Thyroid gland (tissue), 4 donors: ENCODE measurements at places on chromosomes 1 and 21. TPM values are rescaled to one million over a fixed set of nuclear protein-coding genes. Genes with fewer than 3 reads are reported as not detected.

GRCh38 chr1:160636076-160636475 lies 10.8 kb downstream of the SLAMF1 start:
- H3K27ac ChIP-seq, result no peak overlapping the region
- no peaks in the 10 kb centered on the region for H3K4me1 ChIP-seq
- H3K36me3 ChIP-seq, result no peaks in the 10 kb centered on the region
- H3K27me3 ChIP-seq, result no peaks in the 10 kb centered on the region

- no peak overlapping the region for H3K27ac ChIP-seq
- H3K4me1 ChIP-seq, result no peaks in the 10 kb centered on the region
- H3K27me3 ChIP-seq, result no peaks in the 10 kb centered on the region
- H3K36me3 ChIP-seq, result no peaks in the 10 kb centered on the region
Observed at GRCh38 chr21:35777081-35777480, 283.2 kb downstream of the SETD4 start.

The HES3 gene
- total RNA-seq, result not detected

GRCh38 chr1:226820941-226821718 lies 49.3 kb upstream of the PSEN2 start:
- H3K27me3 ChIP-seq, result no peaks in the 10 kb centered on the region
- peak overlapping the region; percentile 64 for H3K27ac ChIP-seq
- no peaks in the 10 kb centered on the region for H3K36me3 ChIP-seq
- no peak overlapping the region for H3K4me3 ChIP-seq

- DNase-seq, result no peak
- no peak overlapping the region for H3K4me3 ChIP-seq
- no peak overlapping the region for H3K27ac ChIP-seq
- H3K27me3 ChIP-seq, result no peaks in the 10 kb centered on the region
- H3K36me3 ChIP-seq, result no peaks in the 10 kb centered on the region
Observed at GRCh38 chr1:183198463-183198862, 12.4 kb downstream of the LAMC2 start.

The ACTL8 gene
- not detected for total RNA-seq

DNA sequence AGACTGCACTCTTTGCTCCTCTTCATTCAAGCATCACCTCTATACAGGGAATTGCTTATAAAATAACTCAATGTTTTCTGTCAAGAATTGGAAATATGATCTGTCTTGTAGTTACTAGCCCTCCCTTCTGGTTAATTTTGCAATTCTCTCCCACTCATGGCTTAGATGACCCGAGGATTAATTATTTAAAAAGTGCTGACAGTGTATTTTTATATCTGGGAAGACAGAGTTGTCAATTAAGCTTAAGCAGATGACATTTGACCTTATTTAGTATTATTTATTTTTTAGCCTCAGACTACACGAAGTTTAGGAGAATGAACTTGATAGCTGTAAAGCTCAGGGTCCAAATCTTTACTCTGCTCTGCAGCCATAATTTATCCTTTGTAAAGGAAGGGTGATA lies 538.5 kb downstream of the NEGR1 start:
- no peaks in the 10 kb centered on the region for H3K4me1 ChIP-seq
- no peaks in the 10 kb centered on the region for H3K36me3 ChIP-seq
- no peak for DNase-seq
- no peaks in the 10 kb centered on the region for H3K27me3 ChIP-seq
- no peak overlapping the region for H3K27ac ChIP-seq
- no peak overlapping the region for H3K4me3 ChIP-seq

- no peak for DNase-seq
- no peaks in the 10 kb centered on the region for H3K27me3 ChIP-seq
- H3K4me3 ChIP-seq, result no peak overlapping the region
- H3K4me1 ChIP-seq, result peaks cover 20% of the 10 kb centered on the region
- peak overlapping the region; percentile 20 for H3K27ac ChIP-seq
- no peaks in the 10 kb centered on the region for H3K36me3 ChIP-seq
Observed at GRCh38 chr1:178096421-178096820, 2.5 kb downstream of the RASAL2 start.

DNA sequence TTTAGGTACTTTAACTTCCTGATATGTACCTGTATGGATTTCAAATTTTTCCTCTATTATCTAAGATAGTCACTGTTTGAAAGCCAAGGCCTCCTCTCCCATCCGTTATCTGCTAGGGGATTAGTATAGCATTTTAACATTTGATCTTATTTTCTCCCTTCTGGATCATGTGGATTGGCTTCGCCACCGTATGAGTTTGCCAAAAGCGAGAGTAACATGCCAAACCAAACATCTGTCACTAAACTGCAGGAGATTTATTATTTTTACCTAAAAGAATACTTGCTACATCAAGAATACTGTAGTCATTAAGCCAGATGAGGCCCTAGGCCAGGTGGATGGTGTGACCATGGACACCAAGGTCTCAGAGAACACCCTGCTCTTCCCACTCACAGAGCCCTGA lies 28.5 kb upstream of the EEIG2 start:
- no peak overlapping the region for H3K4me3 ChIP-seq
- no peak overlapping the region for H3K27ac ChIP-seq
- DNase-seq, result no peak

DNA sequence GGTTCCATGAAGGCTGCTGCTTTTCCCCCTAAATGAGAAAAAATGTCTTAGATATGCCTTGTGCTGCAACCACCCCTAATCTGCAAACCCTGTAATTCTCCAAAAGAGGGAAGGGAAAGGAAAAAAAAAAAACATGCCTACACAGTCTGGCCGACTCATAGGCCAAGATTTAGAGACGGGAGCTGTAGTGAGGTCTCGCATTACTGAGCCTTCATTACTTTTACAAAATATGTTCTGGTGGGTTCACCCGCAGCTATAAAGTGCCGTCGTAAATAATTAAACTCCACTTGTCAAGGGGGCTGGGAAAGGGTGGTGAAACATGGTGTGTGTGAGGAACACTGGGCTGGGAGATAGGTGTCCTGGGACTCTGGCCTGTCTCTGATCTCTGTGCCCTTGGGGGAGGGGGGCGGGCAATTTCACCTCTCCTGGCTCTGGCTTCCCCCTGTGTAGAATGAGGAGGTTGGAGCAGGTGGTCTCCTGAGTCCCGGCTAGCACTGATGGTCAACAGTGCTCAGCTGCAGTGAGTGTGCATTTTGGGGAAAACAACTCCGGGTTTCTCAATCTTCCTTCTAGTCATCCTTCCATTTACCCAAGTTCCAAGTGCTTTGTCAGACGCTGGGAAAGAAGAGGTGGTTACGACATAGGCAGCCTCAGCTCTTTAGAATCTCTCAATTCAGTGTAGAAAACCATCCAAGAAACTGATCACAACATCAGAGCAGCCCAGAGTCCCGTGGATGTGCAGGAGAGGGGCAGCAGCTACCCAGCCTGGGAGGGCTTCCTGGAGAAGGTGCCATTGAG lies 82.3 kb downstream of the ACTL8 start:
- no peak overlapping the region for H3K4me3 ChIP-seq
- no peak overlapping the region for H3K27ac ChIP-seq
- H3K36me3 ChIP-seq, result no peaks in the 10 kb centered on the region
- H3K4me1 ChIP-seq, result no peaks in the 10 kb centered on the region

GRCh38 chr1:218664385-218665170 lies 319.4 kb downstream of the TGFB2 start:
- H3K4me3 ChIP-seq, result no peak overlapping the region
- H3K4me1 ChIP-seq, result no peaks in the 10 kb centered on the region
- no peaks in the 10 kb centered on the region for H3K27me3 ChIP-seq
- DNase-seq, result no peak
- no peak overlapping the region for H3K27ac ChIP-seq

- peak overlapping the region; percentile 5 for H3K4me3 ChIP-seq
- H3K27me3 ChIP-seq, result no peaks in the 10 kb centered on the region
- peak overlapping the region; percentile 83 for H3K27ac ChIP-seq
- peaks cover 53% of the 10 kb centered on the region for H3K4me1 ChIP-seq
- peaks cover 10% of the 10 kb centered on the region for H3K36me3 ChIP-seq
- peak; percentile 60 for DNase-seq
Observed at GRCh38 chr1:154955039-154955717, 721 bp downstream of the PBXIP1 start.

- no peaks in the 10 kb centered on the region for H3K27me3 ChIP-seq
- peaks cover 8% of the 10 kb centered on the region for H3K4me1 ChIP-seq
- no peak for DNase-seq
- H3K27ac ChIP-seq, result peak overlapping the region; percentile 79
Observed at GRCh38 chr1:161185732-161186311, 8.5 kb upstream of the B4GALT3 start.

The ANGPTL7 gene
- total RNA-seq, result 0.38 TPM

DNA sequence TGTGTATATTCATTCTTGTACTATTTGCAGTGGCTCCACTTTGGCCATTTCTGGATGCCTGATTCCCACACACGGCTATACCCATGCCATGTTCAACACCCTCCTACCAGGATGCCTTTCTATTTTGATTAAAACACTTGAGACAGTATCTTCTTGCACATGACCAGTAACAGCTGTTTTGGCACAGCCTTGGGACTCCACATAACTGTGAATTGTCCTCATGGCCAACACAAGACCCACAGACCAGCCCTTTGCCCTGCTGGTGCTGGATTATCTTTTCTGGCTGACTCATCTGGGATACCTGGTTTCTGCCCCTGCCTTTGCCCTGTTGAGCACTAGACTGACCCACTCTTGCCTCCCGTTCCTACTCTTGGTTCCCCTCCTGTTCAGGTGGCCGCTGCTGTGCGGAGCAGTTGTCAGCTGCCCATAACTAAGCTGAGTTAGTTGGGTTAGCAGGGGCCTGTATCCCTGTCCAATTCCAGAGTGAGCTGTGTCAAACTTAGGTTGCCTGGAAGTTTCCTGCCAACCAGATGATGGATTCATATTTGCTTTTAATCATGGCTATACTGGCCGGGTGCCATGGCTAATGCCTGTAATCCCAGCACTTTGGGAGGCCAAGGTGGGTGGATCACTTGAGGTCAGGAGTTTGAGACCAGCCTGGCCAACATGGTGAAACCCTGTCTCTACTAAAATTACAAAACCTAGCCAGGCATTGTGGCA lies 10.8 kb upstream of the EYA3 start:
- no peak overlapping the region for H3K4me3 ChIP-seq
- H3K36me3 ChIP-seq, result no peaks in the 10 kb centered on the region
- H3K4me1 ChIP-seq, result peaks cover 3% of the 10 kb centered on the region
- no peak overlapping the region for H3K27ac ChIP-seq
- no peak for DNase-seq

The TSACC gene
- not detected for total RNA-seq

- no peak for DNase-seq
- no peaks in the 10 kb centered on the region for H3K27me3 ChIP-seq
- H3K4me1 ChIP-seq, result no peaks in the 10 kb centered on the region
- no peak overlapping the region for H3K4me3 ChIP-seq
- no peaks in the 10 kb centered on the region for H3K36me3 ChIP-seq
Observed at GRCh38 chr1:77016386-77016985, 149.2 kb downstream of the ST6GALNAC5 start.

The AXDND1 gene
- total RNA-seq, result 4.0 TPM

GRCh38 chr1:11462224-11462923 lies 16.6 kb upstream of the DISP3 start:
- no peak for DNase-seq
- no peaks in the 10 kb centered on the region for H3K36me3 ChIP-seq
- H3K4me3 ChIP-seq, result no peak overlapping the region
- H3K4me1 ChIP-seq, result no peaks in the 10 kb centered on the region
- H3K27ac ChIP-seq, result no peak overlapping the region

The ADAMTS4 gene
- 4.6 TPM for total RNA-seq

- no peak for DNase-seq
- no peaks in the 10 kb centered on the region for H3K27me3 ChIP-seq
- no peak overlapping the region for H3K4me3 ChIP-seq
- no peaks in the 10 kb centered on the region for H3K4me1 ChIP-seq
Observed at GRCh38 chr1:181208967-181209366, 120.5 kb downstream of the IER5 start.

The TCEANC2 gene
- total RNA-seq, result 4.3 TPM

The NHLH1 gene
- total RNA-seq, result not detected

- H3K4me3 ChIP-seq, result no peak overlapping the region
Observed at GRCh38 chr1:119978018-119978505, 81.7 kb upstream of the ADAM30 start.

DNA sequence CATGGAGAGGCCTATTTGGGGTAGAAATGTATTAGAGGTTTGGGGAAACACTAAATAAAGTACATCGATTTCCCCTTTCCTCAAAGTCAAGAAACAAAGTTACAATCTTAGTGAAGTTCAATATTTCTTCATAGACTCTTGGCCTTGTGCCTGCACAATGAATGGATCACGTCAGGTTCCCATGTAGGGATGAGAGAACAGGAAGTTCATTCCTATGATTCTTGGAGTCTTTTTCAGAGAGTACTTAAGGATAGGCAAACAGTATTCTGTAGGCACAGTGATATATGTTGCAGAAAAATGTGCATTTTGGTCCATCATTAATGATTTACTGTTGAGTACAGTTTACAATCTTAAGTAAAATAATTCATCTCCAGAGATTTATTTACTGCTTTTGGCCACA lies 275.5 kb downstream of the RGS7 start:
- no peaks in the 10 kb centered on the region for H3K36me3 ChIP-seq
- no peak overlapping the region for H3K4me3 ChIP-seq
- no peaks in the 10 kb centered on the region for H3K27me3 ChIP-seq
- H3K4me1 ChIP-seq, result no peaks in the 10 kb centered on the region
- H3K27ac ChIP-seq, result no peak overlapping the region
- no peak for DNase-seq

The ZNF593 gene
- 65.8 TPM for total RNA-seq

- DNase-seq, result no peak
- H3K27ac ChIP-seq, result no peak overlapping the region
- H3K36me3 ChIP-seq, result no peaks in the 10 kb centered on the region
- H3K27me3 ChIP-seq, result no peaks in the 10 kb centered on the region
Observed at GRCh38 chr1:67983867-67984266, 66.6 kb downstream of the DIRAS3 start.

The VSIG8 gene
- total RNA-seq, result not detected

The OXCT2 gene
- total RNA-seq, result 8.2 TPM

The FCRL1 gene
- not detected for total RNA-seq

GRCh38 chr1:91635763-91636162 lies 135.1 kb downstream of the CDC7 start:
- H3K4me1 ChIP-seq, result peaks cover 9% of the 10 kb centered on the region
- no peaks in the 10 kb centered on the region for H3K27me3 ChIP-seq
- DNase-seq, result no peak

The OR2L5 gene
- total RNA-seq, result not detected

The CFAP126 gene
- not detected for total RNA-seq

- no peak overlapping the region for H3K4me3 ChIP-seq
- DNase-seq, result no peak
- H3K4me1 ChIP-seq, result no peaks in the 10 kb centered on the region
- H3K36me3 ChIP-seq, result no peaks in the 10 kb centered on the region
- no peak overlapping the region for H3K27ac ChIP-seq
Observed at GRCh38 chr1:72845981-72846380, 563.6 kb upstream of the NEGR1 start.
